Frontal cortex (tissue), 4 donors: ENCODE measurements at places on chromosomes 2 and 18. TPM values are rescaled to one million over a fixed set of nuclear protein-coding genes. Genes with fewer than 3 reads are reported as not detected.

GRCh38 chr18:71529703-71530303 is 1014.3 kb downstream of the CBLN2 start:
- DNase-seq = no peak

Gene GKN1
- total RNA-seq = not detected

GRCh38 chr2:80053522-80054345 is 250.8 kb downstream of the LRRTM1 start:
- DNase-seq = no peak

Gene ELOA2
- total RNA-seq = not detected

GRCh38 chr2:36497570-36498163 is 100.3 kb downstream of the FEZ2 start:
- DNase-seq = no peak

Gene LYG2
- not detected for total RNA-seq

Gene PCARE
- not detected for total RNA-seq

Gene NEB
- 0.41 TPM for total RNA-seq

GRCh38 chr2:190547886-190548285 is 13.4 kb upstream of the NEMP2 start:
- DNase-seq = no peak

DNA sequence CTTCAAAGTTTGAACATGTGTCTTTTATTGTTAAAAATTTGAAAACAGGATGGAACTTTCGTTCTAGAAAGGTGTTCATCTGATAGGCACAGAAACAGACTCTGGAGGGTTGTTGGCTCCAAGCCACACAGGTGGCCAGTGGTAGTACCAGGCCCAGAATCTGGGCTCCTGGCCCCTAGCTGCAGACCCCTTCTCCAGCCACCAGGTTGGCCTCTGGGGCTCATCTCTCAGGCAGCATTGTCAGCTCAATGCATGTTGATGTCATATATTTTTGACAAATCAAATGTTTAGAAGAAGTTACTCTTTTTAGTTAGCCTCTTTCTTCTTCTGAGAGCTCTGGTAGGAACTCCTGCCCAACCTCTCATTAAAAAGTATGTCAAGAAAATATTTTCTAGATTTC is 34.5 kb upstream of the CHRNA1 start:
- no peak for DNase-seq

DNA sequence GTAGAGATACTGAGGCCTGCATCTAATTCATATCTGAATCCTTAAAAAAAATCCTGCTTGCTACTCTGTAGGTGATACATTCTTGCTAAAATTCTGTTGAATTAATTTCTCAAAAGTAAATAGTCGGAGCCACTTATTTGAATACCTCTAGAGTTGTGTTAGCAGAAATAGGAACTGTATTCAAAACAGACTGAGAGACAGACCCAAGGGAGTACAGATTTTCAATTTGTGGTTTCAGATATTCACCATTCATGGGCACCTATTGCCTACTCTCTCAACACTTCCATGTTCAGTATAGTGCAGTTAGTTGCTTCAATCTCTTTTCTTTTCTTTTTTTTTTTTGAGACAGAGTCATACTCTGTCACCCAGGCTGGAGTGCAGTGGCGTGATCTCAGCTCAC is 46.6 kb upstream of the CTLA4 start:
- DNase-seq = no peak

DNA sequence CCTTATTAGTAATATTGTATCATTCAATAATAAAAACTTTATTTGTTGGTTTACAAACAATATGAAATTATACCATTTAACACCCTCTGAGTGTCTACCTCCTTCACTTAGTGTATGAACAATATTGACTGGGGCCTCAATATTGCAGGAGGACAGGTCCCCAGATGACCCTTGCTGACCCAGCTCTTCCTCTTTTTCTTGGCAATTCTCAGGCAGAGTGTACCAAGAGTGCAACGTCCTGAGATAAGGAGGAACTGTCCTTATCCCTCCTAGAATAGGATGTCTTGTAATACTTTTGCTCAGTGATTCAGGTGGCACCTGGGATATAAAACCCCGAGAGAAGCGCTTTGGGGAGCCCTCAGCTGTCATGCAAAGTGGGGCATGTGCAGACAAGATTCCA is 76.8 kb downstream of the PLA2R1 start:
- no peak for DNase-seq

- no peak for DNase-seq
These were observed 77.0 kb downstream of the LANCL1 start for GRCh38 chr2:210399440-210400041.

- DNase-seq = no peak
These were observed 40.5 kb downstream of the CCDC85A start for GRCh38 chr2:56224316-56224715.

GRCh38 chr2:201795607-201796477 is 10.5 kb upstream of the CDK15 start:
- DNase-seq = peak; percentile 19

DNA sequence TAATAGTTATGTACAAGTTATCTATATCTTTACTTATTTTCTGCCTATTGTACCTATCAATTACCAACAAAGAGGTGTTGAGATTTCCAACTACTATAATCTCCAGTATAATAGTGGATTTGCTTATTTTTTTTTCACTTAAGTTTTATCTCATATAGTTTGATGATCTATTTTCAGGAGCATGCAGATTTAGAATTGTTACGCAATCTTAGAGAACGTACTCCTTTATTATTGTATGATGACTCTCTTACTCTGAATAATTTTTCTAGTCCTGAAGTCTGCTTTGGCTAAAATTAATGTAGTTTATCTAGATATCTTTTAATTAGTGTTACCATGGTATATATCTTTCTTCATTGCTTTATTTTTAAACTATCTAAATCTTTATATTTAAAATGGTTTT is 205.2 kb downstream of the SCG2 start:
- DNase-seq = no peak

Gene FAM210A
- 29.8 TPM for total RNA-seq

- no peak for DNase-seq
These were observed 100.0 kb upstream of the CDCA7 start for GRCh38 chr2:173254659-173255058.

- DNase-seq = no peak
These were observed 91.5 kb upstream of the SIX3 start for GRCh38 chr2:44850016-44850415.

DNA sequence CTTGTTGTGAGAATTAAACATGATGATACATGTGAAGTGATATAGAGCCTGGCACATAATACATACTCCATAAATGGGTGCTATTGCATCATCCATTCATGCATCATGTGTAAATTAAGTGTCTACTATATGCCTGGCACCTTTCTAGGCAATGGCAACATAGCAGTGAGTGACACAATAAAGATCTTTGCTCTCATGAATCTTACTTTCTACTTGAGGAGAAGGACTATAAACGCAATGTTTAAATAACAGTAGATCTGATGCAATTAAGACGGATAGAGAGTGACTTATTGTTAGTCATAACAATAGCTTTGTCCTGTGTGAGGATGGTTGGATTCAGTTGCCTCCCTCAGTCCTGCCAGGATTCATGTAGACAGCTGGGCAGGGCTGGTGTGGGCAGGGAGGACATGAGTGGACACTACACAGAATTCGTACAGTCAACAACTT is 88.4 kb upstream of the NPAS2 start:
- no peak for DNase-seq

- no peak for DNase-seq
These were observed 17.4 kb upstream of the HNRNPA3 start for GRCh38 chr2:177195194-177195593.

- no peak for DNase-seq
These were observed 55.4 kb downstream of the KIF1A start for GRCh38 chr2:240764605-240765004.

Gene ARHGAP28
- 15.9 TPM for total RNA-seq

DNA sequence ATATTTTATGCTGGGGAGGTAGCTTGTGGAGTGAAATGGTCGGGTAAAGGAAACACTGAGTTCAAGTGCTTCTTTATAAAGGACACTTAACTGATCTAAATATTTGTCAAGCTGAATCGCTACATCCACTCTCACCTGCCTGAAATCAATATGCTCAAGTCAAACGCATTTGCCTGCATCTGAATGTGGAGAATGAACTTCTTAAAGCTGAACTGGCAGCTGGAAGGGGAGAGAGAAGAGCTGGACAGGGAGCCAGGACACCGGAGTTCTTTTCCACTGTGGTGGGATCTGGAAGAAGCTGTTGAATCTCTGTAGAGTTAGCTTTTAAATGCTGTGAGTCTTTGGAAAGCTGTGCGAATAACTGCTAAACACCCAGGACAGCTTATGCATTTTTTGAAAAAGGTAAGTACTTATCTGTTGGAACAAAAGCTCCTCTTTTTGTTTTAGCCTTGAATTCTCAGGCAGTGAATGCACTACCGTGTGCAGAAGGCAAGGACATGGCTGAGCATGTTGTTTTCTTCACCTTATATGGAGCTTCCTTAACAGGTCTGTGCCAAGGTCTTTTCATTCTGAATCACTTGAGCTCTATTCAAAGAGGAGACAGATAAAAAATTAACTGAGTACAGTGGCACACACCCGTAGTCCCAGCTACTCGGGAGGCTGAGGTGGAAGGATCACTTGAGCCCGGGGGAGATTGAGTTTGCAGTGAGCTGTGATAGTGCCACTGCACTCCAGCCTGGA is 74.2 kb upstream of the KLF7 start:
- DNase-seq = no peak

Gene INPP5D
- 1.6 TPM for total RNA-seq

GRCh38 chr2:216350214-216350791 is 22.0 kb downstream of the MARCHF4 start:
- DNase-seq = no peak

Gene PAIP2B
- total RNA-seq = 20.4 TPM

Gene CAPN14
- 0.82 TPM for total RNA-seq

Gene COL4A4
- total RNA-seq = 0.41 TPM

Gene GBX2
- total RNA-seq = 0.41 TPM

DNA sequence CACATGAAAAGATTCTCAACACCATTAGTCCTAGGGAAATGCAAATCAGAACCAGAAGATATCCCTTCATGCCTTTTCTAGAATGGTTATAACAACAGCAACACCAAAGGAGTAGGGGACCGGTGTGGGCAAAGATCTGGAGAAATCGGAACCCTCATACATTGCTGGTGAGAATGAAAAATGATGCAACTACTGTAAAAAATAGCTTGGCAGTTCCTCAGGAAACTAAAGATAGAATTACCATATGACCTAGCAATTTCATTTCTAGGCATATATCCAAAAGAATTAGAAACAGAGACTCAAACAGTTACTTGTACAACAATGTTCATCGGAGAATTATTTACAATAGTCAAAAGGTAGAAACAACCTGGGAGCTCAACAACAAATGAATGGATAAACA is 29.2 kb upstream of the CDH7 start:
- DNase-seq = no peak

Gene PROKR1
- total RNA-seq = 0.82 TPM

Gene DSG4
- total RNA-seq = under 0.01 TPM

DNA sequence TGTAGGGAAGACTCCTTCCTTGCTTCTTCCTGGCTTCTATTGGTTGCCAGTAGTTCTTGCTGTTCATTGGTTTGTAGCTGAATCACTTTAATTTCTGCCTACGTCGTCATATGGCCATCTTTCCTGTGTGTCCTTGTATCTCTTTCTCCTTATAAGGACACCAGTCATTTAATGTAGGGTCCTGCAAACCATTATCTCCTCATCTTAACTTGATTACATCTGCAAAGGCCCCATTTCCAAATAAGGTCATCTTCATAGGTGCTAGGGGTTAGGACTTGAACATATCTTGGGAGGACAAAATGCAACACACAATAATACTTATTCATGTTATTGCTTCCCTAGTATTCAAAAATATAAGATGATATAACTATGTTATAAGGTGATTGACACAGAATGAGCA is 95.5 kb upstream of the TTC27 start:
- no peak for DNase-seq

DNA sequence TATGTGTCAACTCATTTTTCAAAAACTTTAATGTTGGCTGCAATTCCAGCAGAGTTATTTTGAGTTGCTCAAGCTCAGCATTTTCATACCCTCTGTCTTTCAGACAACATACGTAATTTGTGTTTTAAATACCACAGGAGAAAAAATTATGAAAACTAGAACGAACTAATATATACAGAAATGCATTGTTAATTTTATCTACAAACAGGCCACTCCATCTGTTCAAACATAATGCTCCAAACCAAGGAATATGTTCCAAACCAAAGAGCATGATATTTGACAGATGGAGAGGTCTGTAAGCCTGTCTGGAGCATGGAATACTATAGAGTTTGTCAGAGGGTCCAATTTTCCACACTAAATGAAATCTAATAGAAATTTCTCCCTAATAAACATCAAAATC is 536.2 kb upstream of the FSIP2 start:
- DNase-seq = no peak

Gene OTOF
- 1.6 TPM for total RNA-seq

Gene FEV
- total RNA-seq = not detected

Gene TTN
- total RNA-seq = 1.6 TPM

Gene CDK15
- 0.82 TPM for total RNA-seq
